Esophagus muscularis mucosa (tissue), 4 donors: ENCODE measurements at places on chromosomes 4 and X. TPM values are rescaled to one million over a fixed set of nuclear protein-coding genes. Genes with fewer than 3 reads are reported as not detected.

Gene AP1S2
- total RNA-seq: 142 TPM

Gene DUSP9
- not detected for total RNA-seq

GRCh38 chr4:6693231-6694176 is at the start of gene S100P:
Gene S100P, plus strand, starts transcription at chr4:6693878. Its CDS starts 55 bp downstream, at chr4:6693933.
- H3K27me3 ChIP-seq: no peaks in the 10 kb centered on the region
- no peaks in the 10 kb centered on the region for H3K36me3 ChIP-seq
- no peak within 1 kb of the TSS for H3K27ac ChIP-seq
- H3K4me3 ChIP-seq: no peak within 1 kb of the TSS
- no peak for DNase-seq
- peaks cover 15% of the 10 kb centered on the region for H3K4me1 ChIP-seq

DNA sequence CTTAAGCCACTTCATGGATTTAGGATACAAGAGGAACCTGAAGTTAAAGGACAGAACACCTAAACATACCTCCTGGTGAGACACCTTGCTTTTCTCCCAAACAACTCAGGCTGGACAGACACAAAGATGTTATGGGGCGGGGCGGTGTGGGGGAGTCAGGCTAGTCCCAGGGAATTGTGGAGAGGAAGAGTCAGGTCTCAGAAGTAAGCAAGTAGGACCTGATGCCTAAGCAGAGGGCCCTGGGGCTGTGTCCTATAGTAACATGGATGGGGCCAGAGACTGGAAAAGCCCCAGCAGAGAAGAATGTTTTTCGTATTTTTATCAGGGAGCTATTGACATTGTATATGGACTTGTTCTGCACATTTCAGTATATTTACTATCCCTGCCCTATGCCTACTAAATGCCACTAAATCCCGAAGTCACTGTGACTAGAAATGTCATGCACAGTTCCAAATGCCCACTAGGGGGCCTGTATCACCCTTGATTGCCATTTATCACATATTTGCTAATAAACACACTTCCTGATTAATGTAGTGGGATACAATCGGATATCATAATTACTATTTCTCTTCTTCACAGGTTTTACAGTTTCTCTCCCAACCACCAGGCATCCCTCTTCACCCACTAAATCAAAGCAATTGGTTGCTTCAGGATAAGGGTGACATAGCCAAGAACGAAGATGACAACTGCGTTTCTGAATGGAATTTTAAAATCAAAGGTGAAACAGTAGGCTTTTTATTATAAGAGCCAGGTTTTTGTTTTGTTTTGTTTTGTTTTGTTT is 23.8 kb upstream of the ARHGAP10 start:
- H3K36me3 ChIP-seq: no peaks in the 10 kb centered on the region
- no peak for DNase-seq
- H3K27ac ChIP-seq: no peak overlapping the region
- H3K4me3 ChIP-seq: peak overlapping the region; percentile 13
- H3K4me1 ChIP-seq: peaks cover 8% of the 10 kb centered on the region

GRCh38 chr4:3767570-3768288 is 1.5 kb downstream of the ADRA2C start:
- no peak overlapping the region for H3K4me3 ChIP-seq
- no peaks in the 10 kb centered on the region for H3K36me3 ChIP-seq
- peaks cover 18% of the 10 kb centered on the region for H3K4me1 ChIP-seq
- H3K27me3 ChIP-seq: peaks cover 85% of the 10 kb centered on the region

GRCh38 chr4:153198719-153199118 is 5.5 kb upstream of the TRIM2 start:
- no peaks in the 10 kb centered on the region for H3K27me3 ChIP-seq
- DNase-seq: no peak
- H3K4me1 ChIP-seq: no peaks in the 10 kb centered on the region
- no peak overlapping the region for H3K27ac ChIP-seq
- H3K4me3 ChIP-seq: no peak overlapping the region

DNA sequence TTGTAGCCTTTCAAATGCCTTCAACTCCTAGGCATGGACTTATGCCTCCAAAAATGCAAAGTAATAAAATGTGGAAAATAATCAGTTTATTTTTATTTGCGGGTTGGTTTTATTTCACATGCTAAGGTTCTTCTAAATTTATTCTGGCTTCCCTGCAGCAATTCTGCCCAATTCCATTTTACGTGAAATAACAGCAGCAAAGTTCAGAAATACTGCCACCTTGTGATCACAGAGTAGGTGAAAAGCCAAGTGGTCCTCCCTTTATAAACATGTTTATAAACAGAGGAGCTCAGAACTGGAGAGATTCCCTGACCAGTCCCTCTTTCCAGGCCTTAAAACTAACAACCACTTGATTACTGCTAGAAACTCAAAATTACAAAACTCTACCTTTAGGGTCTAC is 14.7 kb upstream of the DCHS2 start:
- no peak overlapping the region for H3K27ac ChIP-seq
- no peaks in the 10 kb centered on the region for H3K36me3 ChIP-seq
- peak; percentile 80 for DNase-seq
- H3K4me1 ChIP-seq: no peaks in the 10 kb centered on the region
- H3K4me3 ChIP-seq: no peak overlapping the region
- H3K27me3 ChIP-seq: no peaks in the 10 kb centered on the region
